ENCODE measurements at places on chromosomes 7 and 10. TPM values are rescaled to one million over a fixed set of nuclear protein-coding genes. Genes with fewer than 3 reads are reported as not detected.

- DNase-seq, result no peak
Measured at GRCh38 chr7:137828456-137828855, 18.3 kb downstream of the DGKI start.

DNA sequence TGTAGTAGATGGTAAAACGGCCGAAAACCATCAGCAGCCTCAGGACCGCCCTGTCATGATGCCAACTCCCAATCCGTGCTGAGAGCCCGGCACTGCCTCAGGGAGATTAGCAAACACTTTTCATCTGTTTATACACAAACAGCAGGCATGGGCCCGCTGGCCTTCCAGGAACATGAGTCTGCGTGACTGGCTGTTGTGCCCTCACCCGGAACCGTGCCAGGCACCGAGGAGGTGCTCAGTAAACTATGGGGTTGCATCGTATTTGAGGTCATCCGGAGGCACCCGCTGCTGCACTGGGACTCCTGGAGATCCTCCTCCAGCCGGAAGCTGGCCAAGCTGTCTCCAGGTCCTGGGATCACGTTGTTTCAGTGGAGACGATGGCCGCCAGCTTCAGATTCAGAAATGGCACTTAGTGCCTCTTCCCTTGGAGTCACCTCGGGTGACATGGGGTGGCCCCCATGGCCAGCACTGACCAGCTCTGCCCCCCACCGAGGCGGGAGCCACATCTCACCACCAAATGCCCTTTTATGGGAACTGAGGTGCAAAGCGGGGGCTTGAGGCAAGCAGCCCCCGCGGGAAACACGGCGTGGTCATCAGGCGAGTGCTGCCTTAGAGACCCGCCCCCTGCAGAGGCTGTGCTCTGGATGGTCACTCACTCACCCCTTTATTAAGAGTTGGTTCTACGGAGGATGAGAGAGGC, 585.9 kb downstream of the PTPRN2 start:
- DNase-seq, result no peak

DNA sequence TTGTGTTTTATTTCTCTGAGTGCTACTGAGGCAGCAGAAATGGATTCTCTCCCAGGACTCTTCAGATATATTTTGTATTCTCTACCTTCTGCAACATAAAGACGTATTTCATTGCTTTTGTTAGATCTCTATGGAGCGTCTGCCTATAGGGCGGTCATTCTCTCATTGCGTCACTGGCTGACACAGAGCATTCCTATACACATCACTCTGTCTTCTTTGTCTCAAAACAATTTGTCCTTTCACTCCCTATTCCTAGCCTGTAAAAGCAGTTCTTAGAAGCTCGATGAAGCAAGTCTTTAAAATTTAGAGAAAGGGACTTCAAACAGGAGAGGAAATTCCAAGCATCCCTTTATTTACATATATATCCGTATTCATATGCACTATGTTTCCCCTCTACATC, 120.6 kb downstream of the CPED1 start:
- no peak for DNase-seq

DNA sequence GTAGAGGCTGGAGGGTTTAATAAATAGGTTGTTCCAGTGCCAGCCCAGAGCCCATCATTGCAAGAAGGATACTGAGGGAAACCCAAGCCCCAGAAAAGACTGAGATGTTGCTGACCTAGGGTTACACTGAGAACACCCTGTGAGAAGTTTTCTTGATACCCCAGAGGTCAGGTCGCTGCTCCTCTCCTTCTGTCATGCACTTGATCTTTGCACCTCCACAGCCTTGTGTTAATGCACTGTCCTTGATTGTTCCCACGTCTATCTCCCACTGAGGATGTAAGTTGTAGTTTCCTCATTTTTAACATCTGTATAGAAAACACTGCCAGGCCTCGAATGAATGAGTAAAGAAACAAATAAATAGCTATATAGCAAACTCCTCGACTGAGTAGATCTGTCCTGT, 195.3 kb upstream of the AHR start:
- no peak for DNase-seq

- DNase-seq, result no peak
Measured at GRCh38 chr10:90193240-90193985, 492.0 kb downstream of the KIF20B start.

- no peak for DNase-seq
Measured at GRCh38 chr10:129779126-129780111, 184.7 kb downstream of the EBF3 start.

GRCh38 chr7:66099551-66100407, 14.9 kb upstream of the CRCP start:
- DNase-seq, result peak; percentile 26

GRCh38 chr7:111083413-111083812, 7.5 kb upstream of the LRRN3 start:
- DNase-seq, result no peak

The FAM131B gene
- 15.0 TPM for total RNA-seq

The WEE2 gene
- not detected for total RNA-seq

The FAM25G gene
- not detected for total RNA-seq

The GPNMB gene
- not detected for total RNA-seq

The OR2A42 gene
- total RNA-seq, result not detected

The NEUROD6 gene
- not detected for total RNA-seq

- no peak for DNase-seq
Measured at GRCh38 chr7:107138696-107139420, 29.9 kb upstream of the HBP1 start.

The DNAH11 gene
- 0.63 TPM for total RNA-seq

The ZNF716 gene
- not detected for total RNA-seq

GRCh38 chr10:19719284-19719683, 96.9 kb upstream of the PLXDC2 start:
- DNase-seq, result no peak

- no peak for DNase-seq
Measured at GRCh38 chr7:149633976-149634945, 136.7 kb upstream of the ZNF746 start.

DNA sequence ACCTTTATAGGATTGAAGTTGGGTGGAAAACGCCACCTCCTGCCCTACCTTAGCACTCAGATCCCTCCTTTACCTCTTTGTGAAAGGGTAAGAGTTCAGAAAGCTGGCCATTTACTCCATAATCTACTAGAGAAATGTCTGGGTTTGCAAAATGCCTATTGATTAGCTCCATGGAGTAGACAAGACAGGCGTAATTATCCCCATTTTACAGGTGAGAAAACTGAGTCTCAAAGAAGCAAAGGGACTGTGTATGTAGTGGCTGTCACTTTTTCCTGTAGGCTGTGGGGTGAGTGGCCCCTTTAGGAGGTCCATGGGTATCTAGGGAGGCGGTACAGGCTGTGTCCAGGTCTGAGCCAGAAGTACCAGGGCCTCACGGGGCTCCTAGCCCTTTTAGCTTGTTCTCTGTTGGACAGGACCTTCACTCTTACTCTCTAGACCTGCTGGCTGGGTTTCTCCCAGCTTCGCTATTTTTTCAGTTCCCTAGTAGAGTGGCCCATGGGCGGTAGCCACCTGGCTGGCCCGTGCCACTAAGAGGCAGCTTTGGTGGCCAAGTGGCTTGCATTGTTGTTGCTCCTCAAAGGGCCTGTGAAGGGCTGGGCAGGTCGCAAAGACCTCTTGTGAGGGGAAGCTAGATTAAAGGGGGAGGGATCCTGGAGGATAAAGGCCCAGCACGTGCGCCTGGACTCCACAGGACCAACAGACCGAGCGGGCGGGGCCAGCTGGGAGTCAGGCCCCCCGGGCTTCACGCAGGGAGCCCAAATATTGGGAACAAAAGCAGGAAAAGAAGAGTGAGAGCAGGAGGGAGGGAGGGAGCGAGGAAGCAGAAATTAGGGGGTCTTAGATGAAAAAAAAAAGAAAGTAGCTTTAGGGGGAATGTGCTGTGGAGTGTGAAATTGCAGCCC, 4.7 kb upstream of the PAX2 start:
- DNase-seq, result no peak

The ANKIB1 gene
- 36.9 TPM for total RNA-seq

The PCDH15 gene
- 17.4 TPM for total RNA-seq

DNA sequence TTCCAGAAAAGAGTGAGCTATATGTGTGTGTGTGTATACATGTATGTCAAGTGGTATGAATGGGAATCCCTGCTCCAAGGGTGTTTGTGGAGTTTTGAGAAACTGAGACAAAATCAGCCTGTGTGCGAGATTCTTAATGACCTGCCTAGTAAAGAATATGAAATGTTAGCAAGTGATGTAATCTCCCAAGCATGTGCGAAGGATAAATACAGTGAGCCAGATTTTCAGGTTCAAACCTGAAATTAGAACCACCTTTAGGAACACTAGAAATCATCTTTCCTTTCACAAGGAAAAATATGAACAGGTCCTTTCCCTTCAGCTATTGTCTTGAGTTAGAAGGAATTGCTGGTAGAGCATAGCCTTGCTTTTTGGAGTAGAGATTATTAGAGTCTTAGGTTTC, 457.6 kb downstream of the LRMDA start:
- no peak for DNase-seq

GRCh38 chr10:38127812-38128211, 33.7 kb downstream of the ZNF37A start:
- DNase-seq, result no peak

DNA sequence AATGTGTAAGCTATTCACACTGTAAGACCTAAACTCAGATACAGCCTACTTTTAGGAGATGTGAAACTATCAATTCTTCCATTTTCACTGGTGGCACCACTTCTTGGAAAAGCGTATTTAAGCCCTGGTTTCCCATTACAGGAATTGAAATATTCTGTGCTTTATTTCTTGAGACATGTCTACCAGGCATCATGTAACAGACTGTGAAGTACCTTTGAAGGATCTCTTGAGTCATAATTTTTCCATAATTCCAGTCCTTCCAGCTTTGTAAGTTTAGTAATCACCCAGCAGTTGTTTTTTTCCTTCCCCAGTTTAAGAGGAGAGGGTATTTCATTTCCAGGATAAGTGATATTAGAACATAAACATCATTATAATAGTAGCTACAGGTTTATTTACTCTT, 186.0 kb upstream of the PRPS1L1 start:
- DNase-seq, result no peak

DNA sequence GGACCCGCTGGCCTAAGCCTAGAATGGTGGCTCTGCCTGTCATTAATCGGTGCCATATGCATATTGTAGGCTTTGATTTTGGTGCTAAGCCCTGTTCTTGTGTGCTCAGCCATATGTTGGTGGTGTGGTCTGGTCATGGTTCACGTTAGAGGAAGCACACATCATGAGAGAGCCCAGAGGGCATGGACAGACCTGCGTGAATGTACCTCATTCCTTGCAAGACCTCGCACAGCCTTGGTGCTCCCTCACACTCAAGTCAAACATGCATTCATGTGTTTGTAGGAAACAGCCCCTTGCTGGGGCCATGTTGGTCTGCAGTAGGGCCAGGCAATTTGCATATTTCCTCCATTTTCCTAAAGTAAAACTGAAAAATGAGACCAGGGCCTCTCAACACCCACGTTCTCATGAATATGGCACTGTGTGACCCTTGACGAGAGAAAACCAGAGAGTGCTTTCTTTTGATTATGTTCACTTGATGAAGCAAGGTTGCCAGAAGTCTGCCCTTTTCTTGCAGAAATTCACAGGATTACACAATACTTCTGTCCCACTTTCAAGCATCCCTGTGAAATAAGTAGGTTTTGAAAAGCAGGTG, 268.7 kb downstream of the CELF2 start:
- no peak for DNase-seq

GRCh38 chr10:95500649-95501048, 60.5 kb downstream of the SORBS1 start:
- no peak for DNase-seq

DNA sequence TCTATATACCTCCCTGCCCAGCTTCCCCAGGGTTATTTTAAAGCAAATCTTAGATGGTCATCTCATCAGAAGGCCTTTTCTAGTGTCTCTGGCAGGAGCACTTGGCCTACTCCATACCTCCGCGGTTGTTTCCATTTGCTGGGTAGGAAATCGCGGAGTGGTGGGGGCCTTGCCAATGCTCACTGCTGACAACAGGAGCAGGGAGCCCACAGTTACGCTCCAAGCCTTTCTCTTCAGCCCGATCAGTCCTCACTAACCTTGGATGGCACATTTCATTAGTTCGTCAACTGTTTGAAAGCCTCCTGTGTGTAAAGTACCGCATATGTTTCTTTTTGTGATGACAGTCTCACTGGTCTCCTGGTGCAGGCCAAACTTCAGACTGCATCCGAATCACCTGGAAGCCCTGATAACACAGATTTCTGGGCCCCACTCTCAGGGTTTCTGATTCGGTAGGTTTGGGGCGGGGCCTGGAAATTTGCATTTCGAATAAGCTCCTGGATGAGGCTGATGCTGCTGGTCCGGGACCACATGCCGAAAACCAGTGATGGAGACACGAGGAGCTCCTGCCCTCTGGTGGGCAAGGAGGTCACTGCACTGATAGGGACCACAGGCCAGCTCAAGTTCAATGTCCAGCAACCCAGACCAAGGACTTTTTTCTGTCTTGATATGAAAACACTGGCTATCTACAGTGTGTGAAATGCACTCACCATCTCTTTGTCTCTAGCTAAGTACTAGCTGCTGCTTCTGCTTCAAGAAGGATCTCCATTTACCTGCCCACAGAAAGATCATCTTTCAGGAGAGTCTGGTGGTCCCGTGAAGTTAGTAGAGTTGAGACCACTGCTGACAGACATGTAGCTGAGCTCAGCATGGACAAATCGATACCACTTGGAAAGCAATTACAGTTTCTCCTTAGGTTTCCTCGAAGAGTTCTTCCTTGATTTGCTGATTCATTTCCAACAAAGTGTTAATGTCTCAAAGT, 14.0 kb downstream of the LRGUK start:
- DNase-seq, result peak; percentile 77

DNA sequence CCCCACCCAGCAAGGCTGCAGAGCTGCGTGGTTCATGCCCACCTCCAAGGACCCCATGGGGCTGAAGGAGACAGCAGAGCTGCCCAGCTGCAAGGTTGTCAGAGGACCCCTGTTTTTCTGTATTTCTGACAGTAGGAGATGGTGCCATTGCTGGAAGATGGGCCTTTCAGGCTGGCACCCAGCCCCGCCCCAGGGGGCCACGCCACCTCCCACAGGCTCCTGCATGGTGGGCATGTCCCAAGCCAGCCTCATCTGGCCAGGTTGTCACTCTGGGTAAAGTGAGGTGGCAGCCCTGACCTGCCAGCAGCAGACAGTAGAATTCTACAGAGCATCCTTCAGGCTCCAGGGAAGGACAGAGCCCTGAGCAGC, 75.5 kb upstream of the RET start:
- DNase-seq, result no peak

- no peak for DNase-seq
Measured at GRCh38 chr10:8453587-8453986, 399.1 kb downstream of the GATA3 start.

DNA sequence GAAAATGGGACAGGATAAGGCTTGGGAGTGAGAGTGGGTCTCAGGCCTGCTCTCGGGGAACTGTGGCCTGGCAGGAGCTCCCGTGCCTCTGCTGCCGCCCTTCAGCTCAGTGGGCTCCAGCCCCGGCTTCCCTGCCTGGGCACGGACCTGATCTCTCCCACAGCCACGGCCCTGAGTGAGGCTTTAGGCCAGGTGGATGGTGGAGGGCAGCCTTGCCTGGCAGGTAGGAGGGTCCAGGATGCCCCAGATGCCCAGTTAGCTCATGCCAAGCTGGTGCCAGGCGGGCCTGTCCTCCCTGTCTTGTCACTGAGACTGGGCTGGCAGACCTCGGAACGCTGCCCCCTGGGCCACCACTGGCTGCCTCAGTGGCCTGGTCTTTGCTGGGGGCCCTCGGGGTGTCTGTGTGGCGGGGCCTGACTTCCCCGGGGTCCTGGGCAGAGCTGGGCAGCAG, 116.6 kb downstream of the INPP5A start:
- DNase-seq, result no peak
